ENCODE measurements at places on chromosomes 13 and 19.

DNA sequence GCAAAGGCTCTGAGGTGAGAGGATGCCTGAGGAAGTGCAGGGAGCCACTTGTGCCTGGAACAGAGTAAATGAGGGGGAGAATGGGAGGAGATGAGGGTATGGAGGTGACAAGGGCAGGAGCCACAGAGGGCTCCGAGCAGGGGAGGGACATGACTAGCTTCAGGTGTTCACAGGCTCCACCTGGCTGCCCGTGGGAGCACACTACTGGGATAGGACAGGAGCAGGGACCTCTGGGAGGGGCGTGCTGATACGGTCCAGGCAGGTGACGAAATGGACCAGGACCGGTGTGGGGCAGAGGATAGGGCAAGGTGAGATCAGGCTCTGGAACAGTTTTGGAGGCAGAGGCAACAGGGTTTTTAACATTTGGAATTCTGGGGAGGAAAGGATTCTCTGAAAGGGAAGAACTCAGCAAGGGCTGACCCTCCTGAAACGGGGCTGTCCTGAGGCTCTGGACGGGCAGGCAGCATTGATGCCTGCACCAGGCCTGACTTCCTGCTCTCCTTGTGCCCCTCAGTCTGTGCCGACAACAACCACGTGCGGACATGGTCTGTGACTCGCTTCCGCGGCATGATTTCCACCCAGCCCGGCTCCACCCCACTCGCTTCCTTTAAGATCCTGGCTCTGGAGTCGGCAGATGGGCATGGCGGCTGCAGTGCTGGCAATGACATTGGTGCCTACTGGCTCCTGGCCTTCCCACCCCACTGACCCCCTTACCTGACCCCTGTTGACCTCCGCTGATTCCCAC lies 11.6 kb downstream of the SHKBP1 start:
- no peak for DNase-seq

DNA sequence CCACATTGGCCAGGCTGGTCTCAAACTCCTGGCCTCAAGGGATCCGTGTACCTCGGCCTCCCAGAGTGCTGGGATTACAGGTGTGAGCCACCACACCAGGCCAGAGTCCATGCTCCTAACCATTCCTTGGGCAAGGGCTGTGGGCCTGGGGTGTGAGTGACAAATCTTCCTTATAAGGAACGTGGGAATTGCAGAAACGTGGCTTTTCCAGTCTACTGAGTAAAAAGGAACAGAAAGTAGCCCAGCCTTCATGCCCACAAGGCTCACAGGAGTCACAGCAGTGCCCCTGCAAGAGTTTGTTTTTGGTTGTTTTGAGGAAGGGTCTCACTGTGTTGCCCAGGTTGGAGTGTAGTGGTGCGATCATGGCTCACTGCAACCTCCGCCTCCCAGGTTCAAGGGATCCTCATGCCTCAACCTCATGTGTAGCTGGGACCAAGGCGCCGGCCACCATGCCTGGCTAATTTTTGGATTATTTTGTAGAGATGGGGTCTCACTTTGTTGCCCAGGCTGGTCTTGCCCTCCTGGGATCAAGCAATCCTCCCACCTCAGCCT lies 5.1 kb downstream of the MYPOP start:
- DNase-seq, result no peak

DNA sequence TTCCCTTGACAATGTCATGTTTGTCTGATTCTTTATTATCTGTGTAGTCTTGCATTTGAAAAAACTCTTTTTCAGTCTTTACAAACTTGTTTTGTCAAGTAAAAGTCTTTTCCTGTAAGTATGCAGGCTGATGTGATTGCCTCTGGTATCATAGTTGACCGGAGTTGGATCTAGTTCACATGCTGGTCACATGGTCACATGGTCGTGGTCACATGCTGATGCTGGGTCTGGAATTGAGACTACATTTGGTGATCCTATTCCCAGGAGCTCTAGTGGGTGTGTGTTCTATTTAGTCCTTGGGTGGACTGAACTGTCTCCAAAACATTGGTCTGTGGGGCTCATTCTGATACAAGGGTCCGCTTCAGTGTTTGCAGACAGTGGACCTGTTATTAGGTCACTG lies 1798.8 kb upstream of the PRR20A start:
- no peak for DNase-seq

DNA sequence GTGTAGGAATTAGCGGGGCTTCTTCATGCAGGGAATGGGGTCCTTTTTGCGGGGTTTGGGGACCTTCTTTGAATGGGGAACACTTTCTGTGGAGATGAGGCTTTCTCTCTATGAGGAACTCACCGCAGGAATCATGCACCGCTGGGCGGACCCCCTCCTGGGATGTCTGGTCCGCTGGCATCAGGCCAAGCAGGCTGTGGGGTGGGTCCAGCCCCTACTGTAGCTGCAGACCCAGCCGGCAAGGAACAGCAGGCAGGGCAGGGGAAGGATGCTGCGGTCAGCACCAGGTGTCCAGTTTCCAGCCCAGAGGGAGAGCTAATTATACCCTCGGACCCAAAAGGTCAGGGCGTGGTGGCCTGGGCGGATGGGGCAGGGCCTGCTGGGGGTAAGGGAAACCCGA lies 1.8 kb downstream of the MYBPC2 start:
- DNase-seq, result no peak

DNA sequence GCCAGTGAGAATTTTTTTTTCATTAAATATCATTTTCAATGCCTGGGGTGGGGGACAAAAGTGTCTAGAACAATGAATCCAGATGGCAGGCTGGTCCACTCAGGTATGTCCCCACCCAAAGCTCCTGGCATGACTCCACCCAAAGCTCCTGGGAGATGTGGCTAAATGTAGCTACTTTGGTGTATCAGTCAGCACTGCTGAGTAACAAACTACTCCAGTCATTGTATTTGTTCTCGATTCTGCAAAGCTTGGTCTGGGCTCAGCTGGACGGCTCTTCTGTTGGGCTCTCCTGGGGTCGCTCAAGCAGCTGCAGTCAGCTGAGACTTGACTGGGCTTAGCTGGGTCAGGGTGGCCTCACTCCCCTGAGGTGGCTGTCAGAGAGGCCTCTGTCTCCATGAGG lies 48.5 kb downstream of the CELF5 start:
- DNase-seq, result no peak

- no peak for DNase-seq
Measured at GRCh38 chr13:44417876-44418275, 44.3 kb downstream of the SERP2 start.

GRCh38 chr19:41311613-41312012 lies 1.6 kb downstream of the CCDC97 start:
- no peak for DNase-seq

DNA sequence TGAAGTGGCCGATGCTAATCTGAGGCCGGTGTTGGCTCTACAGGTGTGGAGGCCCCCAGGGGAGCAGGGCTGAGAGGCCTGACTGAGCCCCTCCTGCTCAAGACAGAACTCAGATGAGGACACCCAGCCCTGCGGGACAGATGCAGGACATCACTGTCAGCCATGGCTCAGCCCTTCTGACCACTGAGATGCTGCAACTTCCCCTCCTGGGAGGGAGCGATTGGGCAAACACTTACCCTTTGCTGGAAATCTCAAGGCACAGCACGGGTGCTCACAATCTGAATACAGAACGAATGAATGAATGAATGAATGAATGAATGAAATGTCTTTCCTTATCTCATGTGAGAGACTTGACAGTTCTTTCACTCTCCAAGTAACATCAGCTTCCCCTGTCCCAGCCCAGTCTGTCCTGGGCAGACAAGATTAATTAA lies 3.5 kb upstream of the SIGLEC7 start:
- no peak for DNase-seq

GRCh38 chr13:110220471-110220870 lies 86.5 kb downstream of the COL4A1 start:
- no peak for DNase-seq

DNA sequence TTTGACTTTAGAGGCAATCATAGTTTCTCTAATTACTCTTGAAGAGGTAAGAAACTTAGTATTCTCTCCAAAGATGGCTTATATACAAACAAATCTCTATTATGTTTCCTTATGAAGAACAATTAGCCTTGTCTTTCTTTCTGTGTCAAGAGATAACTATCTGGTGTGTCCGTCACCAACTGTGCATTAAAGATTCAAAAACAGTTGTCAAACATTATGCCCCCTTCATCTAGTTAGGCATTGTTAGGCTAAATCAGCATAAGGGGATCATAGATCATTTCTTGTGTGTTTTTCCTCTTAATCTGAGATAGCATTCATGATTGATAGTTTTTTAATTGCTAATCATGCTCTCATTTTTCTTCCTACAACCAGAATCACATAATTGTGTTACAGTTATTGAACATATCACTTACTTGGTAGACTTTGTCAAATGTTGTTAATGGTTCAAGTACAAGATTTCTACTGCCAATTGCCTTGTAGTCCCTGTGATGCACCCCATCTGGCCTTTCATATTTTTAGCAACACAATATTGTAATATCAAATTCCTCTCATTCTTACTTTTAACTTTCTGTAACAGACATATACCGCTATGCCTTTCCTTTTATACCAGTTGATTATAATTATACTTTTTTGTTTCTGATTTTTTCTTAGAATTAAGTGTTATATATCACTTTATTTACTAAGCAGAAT lies 612.7 kb downstream of the SLITRK6 start:
- no peak for DNase-seq

GRCh38 chr19:16133818-16134217 lies 9.7 kb upstream of the HSH2D start:
- DNase-seq, result no peak

DNA sequence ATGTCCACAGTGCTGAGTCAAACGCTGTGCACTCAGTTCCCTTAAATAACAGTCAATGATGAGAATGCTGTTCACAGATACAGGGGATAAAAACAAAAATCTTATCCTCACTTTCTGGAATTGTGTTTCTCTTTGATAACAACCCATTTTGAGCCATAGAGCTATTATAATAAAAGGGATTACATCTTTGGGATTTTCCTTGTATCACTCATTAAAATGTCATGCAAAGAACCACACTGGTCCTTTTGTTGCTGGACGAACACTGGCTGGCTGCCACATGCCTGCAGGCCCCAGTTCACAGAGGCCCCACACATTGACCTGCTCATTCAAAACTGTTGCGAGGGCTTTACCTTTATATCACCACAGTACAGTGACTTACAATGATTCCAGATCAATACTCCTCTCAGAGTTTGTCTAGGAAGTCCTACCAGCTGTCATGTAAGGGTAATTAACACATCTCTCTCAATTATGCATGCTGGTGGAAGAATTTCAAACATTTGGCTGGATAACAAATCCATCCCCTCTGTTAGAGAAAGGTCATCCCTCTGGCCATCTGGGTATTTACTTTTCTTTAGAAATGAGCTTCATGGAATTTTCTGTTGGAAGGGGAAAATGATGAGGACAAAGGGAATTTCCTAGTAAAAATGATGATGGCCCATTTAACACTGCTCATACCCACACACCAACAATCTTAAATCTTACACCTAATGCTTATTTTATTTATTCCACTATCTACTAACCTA lies 85.9 kb downstream of the MBNL2 start:
- DNase-seq, result no peak

DNA sequence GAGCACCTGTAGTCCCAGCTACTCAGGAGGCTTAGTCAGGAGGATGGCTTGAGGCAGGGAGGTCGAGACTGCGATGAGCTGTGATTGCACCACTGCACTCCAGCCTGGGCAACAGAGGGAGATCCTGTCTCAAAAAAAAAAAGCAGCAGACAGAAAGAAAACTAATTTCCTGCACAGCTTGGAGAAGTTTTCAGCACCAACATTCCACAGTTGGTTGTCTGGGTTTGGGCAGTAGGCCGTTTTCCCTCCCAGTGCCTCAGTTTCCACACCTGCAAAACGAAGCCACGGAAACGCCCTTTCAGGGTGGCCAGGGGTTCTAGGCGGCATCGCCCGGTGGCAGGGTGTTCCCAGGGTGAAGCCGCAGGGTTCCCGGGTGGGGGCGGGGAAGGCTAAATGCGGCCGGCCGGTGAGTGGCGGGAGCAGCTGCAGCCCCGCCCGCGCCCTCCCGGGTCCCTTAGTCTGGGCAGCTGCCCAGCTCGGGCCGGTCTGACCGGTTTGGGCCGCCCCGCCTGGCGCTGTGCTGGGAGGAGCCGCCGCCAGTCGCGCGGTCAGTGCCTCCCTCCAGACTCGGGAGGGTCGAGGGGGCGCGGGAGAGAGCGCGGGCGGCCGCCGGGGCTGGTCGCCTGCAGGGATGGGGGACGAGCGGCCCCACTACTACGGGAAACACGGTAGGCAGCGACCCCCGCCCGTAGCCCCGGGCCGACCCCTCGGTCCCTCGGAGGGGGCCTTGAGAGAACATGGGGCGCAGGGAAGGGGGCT lies at the start of gene SLC44A2:
SLC44A2 (plus strand) TSS at position 551 of the 759 bp plus-strand sequence; CDS start at position 632, 81 bp downstream.
- no peak for DNase-seq

DNA sequence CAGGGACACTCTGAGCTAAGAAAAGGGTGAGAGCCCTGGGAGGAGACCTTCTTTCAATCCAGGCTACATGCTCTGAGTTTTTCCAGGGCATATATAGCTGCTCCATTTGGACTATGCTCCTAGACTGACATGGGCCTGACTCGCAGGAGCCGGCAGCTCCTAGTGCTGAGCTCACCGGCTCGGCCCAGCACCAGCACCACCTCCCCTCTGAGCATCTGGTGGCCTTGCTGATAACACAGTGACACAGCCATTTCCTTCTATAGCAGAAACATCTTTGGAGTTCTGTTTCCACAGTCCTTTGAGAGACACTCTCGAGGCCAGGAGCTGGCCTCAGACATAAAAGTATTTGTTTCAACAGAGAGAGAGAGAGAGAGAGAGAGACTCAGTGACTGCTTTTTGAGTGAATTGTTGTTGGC lies 184.9 kb downstream of the TM9SF2 start:
- no peak for DNase-seq

DNA sequence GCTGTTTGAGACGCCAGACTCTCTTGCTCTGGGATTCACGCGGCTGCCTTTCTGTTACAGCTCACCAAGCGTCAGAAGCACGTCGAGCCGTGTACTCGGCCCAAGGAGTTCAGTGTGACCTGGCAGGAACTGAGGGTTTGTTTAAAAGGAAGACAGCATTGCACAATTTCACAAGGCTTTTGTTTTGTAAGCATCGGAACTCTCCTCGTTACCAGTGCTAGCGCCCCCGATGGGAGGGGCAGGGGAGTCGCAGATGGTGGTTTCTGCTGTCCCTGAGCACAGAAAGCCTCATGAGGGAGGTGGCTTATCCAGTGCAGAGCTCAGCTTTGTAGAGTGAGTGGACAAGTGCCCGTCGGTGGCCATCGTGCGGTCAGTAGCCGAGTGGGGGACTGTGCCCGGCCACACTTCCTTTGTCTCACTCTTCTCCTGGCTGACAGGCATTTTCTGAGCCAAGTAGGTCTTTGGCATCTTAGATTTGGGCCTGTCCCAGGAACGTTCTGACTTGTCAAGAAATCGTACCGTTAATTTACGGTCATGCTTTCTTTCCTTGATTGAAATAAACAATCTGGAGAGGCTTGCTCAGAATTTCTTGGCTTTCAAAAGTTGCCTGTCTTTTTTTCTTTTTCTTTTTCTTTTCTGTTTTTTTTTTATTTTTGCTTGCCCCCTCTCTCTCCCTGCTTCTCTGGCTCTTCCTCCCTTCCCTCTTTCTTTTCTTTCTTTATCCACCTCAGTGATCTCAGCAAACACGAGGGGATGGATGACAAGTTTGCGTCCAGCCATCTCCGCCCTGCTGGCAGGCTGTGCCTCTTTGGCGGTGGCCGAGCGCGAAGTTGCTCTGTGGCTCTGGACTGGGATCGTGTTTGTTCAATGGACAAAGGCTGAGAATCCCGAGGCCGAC lies 7.7 kb downstream of the KDM4B start:
- no peak for DNase-seq
